ENCODE measurements at places on chromosomes 2 and 18. TPM values are rescaled to one million over a fixed set of nuclear protein-coding genes. Genes with fewer than 3 reads are reported as not detected.

Gene HMSD
- 0.62 TPM for total RNA-seq

Gene UGT1A3
- total RNA-seq = 0.13 TPM

Gene MBD5
- 3.9 TPM for total RNA-seq

Gene SLC4A5
- 0.47 TPM for total RNA-seq

Gene CROCC2
- total RNA-seq = not detected

Gene MAP2
- total RNA-seq = 1.9 TPM

Gene POTEF
- not detected for total RNA-seq

Gene HAT1
- 73.1 TPM for total RNA-seq

Gene TMX3
- total RNA-seq = 16.8 TPM

Gene OTOF
- total RNA-seq = 0.13 TPM

Gene DAW1
- 3.2 TPM for total RNA-seq
